Prostate gland (tissue), 2 donors: ENCODE measurements at places on chromosomes 2 and 18.

DNA sequence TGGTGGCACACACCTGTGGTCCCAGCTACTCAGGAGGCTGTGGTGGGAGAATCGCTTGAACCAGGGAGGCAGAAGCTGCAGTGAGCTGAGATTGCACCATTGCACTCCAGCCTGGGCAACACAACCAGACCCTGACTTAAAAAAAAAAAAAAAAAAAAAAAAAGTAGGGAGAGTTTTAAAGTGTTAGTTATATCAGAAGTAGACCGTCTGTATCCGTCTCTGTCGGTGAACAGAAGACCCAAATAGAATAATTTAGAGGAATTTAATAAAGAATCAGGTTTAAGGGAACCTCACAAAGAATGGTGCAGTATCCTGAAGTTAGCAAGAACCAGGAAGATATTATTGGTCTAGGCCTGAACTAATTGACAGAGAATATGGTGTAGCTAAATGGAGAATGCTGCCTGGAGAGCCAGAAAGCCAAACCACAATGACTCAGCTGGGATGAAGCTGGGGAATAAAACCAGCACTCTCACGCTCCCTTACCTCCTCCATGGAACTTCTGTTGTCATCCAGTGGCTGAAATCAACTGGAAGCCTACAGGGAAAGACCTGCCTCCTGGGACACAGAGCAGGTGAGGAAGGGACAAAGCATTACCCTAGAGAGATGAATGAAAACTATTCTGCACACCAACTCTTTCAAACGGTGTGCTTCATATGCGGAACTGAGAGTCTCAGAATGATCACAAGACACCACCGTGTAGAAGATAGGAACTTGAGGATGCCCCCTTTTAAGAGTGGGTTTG lies 39.1 kb upstream of the PLEKHM3 start:
- no peak overlapping the region for H3K27ac ChIP-seq
- no peaks in the 10 kb centered on the region for H3K36me3 ChIP-seq
- no peaks in the 10 kb centered on the region for H3K27me3 ChIP-seq
- H3K4me1 ChIP-seq: no peaks in the 10 kb centered on the region

DNA sequence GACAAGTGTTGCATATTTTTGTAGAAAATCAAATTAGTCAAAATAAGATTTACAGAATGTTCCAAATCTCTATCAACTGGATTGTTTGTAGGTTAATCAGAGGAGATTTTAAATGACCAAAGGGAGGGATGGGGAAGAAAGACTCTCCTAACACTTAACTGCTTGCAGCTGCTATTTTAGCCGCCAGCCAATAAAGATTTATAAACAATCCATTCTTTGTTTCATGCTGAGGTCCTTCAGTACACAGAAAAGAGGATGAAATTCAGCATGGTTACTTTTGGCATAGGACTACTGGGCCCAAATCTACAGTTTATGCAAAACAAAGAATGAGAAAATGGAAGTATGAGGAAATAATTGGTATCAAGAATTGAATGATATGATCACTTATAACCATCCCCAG lies 86.4 kb upstream of the FN1 start:
- no peak for DNase-seq
- no peaks in the 10 kb centered on the region for H3K27me3 ChIP-seq
- H3K36me3 ChIP-seq: no peaks in the 10 kb centered on the region
- no peaks in the 10 kb centered on the region for H3K4me1 ChIP-seq
- no peak overlapping the region for H3K4me3 ChIP-seq

DNA sequence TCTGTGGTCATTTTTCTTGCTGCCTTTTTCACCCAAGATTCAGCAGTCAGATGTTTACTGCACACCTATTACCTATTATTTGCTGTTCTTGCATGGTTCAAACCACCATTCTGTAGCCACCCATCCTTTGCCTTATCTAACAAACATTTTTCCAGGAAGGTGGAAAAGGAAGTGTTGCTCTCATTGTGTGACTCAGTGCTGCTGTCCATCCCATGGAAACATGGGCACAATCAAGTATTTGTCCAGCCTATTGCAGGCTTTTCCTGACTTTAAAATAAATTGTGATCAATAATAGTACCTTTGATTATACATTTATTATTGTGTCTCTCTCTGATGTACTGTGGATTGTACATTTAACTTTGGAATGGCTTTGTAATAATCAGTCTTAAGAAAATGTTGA lies 53.2 kb downstream of the USP14 start:
- no peak for DNase-seq
- no peaks in the 10 kb centered on the region for H3K4me1 ChIP-seq
- no peaks in the 10 kb centered on the region for H3K27me3 ChIP-seq

GRCh38 chr2:118769707-118770400 lies 77.6 kb downstream of the EN1 start:
- no peak for DNase-seq
- no peaks in the 10 kb centered on the region for H3K36me3 ChIP-seq
- H3K27me3 ChIP-seq: no peaks in the 10 kb centered on the region
- no peak overlapping the region for H3K27ac ChIP-seq

GRCh38 chr2:72000110-72000509 lies 147.6 kb downstream of the CYP26B1 start:
- DNase-seq: no peak
- H3K27me3 ChIP-seq: no peaks in the 10 kb centered on the region
- H3K4me1 ChIP-seq: no peaks in the 10 kb centered on the region
- no peak overlapping the region for H3K4me3 ChIP-seq

DNA sequence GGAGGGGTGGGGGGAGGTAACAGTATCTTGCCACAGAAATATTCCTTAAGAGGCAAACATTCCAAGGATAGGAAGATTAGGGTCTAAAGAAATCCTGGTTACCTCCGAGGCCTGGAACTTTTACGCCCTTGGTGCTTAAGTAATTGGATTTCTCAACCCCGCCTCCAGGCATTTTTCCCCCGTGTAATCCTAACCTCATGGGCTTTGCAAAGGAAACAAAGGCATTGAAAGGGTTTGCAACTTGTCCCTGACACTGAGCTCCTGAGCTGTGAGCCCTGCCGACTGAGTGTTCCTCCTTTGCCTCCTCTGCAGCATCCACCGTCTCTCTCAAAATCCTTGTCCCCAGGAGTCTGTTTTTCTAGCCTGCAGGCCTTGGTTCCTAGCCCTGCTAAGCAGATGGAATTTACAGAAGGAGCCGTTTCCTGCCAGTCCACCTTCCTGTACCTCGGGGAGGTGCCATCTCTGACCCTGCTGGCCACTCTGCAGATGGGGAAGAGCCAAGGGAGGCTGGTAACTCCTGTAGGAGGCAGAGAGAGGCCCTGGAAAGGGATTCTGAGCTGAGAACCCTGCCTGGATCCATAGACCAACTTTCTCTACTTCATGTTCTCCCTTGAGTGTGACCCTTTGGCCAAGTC lies 24.2 kb downstream of the TET3 start:
- DNase-seq: no peak
- no peaks in the 10 kb centered on the region for H3K36me3 ChIP-seq
- H3K27ac ChIP-seq: peak overlapping the region; percentile 73
- no peak overlapping the region for H3K4me3 ChIP-seq
- H3K27me3 ChIP-seq: no peaks in the 10 kb centered on the region

DNA sequence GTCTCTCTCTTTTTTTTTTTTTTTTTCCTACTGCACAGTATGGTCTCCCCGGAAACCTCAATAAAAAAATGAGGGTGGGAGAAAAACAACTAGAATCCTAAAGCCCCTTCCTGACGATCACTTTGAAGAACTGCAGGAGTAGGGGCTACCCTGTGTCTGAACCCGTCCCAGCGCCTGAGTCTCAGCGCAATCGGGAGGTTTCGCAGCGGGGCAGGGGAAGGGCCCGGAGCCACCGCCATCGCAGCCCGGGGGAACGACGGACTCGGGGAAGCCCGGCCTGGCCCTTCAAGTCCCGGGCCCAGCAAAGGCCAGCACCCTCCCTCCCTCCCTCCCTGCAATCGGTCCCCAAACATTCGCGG lies 411 bp downstream of the NARS1 start:
- peak overlapping the region; percentile 88 for H3K27ac ChIP-seq
- H3K4me3 ChIP-seq: peak overlapping the region; percentile 83
- DNase-seq: no peak
- no peaks in the 10 kb centered on the region for H3K27me3 ChIP-seq
- H3K4me1 ChIP-seq: peaks cover 4% of the 10 kb centered on the region
- H3K36me3 ChIP-seq: no peaks in the 10 kb centered on the region

- H3K4me3 ChIP-seq: no peak overlapping the region
- no peak overlapping the region for H3K27ac ChIP-seq
- H3K36me3 ChIP-seq: no peaks in the 10 kb centered on the region
- no peak for DNase-seq
- no peaks in the 10 kb centered on the region for H3K27me3 ChIP-seq
Measured at GRCh38 chr2:168748461-168748860, 54.0 kb upstream of the NOSTRIN start.

DNA sequence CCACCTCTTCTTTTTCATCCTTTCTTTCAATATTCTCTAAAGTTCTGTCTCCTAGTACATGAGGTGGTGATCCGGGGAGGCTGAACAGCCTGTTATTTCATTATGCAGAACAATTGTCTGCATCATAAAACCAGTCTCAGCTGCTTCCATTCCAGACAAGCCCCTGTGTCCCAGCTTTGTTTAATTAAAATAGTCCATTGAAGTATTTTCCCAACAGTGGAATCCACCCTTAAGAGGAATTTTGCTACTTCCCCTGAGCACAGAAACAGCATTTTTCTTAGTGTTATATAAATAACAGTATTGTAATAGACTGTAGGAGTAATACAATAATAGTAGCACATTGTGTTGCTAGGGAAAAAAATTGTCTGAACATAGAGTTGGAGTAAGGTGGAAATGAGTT lies 395.4 kb upstream of the TCF4 start:
- H3K27ac ChIP-seq: no peak overlapping the region
- H3K27me3 ChIP-seq: no peaks in the 10 kb centered on the region
- DNase-seq: no peak
- no peaks in the 10 kb centered on the region for H3K36me3 ChIP-seq

DNA sequence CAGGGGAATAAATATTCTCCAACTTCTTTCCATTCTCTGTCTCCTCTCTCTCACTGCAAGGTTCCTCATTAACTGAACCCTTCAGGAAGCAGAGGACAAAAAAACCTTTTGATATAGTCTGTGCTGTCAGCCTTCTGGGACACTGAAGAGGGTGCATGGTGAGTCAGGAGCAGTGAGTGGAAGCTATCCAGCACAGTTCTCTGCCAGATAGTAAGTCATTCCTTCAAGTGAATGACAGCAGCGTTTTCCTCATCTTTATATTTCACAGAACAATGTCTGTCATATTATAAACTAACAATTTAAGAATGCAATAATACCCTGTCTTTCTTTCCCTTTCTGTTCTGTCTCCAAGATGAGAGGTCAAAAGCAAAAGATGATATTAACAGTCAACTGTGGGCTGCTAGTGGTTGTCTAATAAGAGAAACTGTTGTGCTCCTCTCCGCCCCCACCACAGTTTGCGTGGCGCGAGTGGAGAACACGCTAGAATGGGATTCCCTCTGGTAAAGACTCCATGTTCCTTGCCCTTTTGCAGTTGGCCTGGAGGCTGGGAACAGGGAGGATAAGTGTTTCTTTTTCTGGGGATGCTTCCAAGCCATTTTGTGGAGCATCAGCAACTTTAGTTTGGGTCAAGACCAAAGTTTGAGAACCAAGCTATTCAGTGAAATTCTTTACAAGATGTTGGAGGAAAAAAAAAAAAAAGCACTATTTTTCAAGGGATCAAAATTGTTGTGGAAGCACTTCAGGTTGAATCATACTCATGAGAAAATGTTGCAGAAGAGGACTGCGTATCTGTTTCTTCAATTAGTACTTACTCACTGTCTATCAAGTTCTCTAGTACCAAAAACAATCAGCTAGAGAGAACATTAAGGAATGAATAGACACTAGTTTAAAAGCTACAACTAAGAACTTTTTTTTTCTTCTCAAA lies 430.2 kb downstream of the SETBP1 start:
- no peaks in the 10 kb centered on the region for H3K27me3 ChIP-seq
- no peaks in the 10 kb centered on the region for H3K36me3 ChIP-seq
- DNase-seq: no peak
- H3K27ac ChIP-seq: no peak overlapping the region
- no peaks in the 10 kb centered on the region for H3K4me1 ChIP-seq
- no peak overlapping the region for H3K4me3 ChIP-seq

GRCh38 chr2:157107877-157108276 lies 149.6 kb upstream of the GALNT5 start:
- no peaks in the 10 kb centered on the region for H3K4me1 ChIP-seq
- no peak overlapping the region for H3K4me3 ChIP-seq
- H3K27me3 ChIP-seq: no peaks in the 10 kb centered on the region

DNA sequence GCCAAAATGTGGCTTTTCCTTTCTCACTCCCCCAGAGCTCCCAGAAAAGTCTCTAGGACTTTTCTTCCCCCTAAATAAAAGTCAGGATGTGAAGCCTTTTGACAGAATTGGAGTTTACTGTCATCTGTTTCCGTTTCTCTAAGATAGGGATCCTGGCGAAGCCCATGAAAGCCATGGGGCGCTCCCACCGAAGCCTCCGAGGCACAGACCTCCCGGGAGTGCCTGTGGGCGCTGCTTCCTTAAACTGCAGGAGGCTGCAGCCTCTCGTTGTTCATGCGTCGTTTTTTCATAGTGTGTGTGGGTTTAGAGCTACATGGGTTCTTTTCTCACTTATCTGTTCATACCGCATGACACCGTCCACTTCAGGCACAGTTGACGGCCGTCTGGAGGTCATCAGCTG lies 56.8 kb downstream of the ASAP2 start:
- H3K27ac ChIP-seq: peak overlapping the region; percentile 17
- no peaks in the 10 kb centered on the region for H3K27me3 ChIP-seq
- H3K4me1 ChIP-seq: no peaks in the 10 kb centered on the region
- H3K36me3 ChIP-seq: no peaks in the 10 kb centered on the region
- no peak overlapping the region for H3K4me3 ChIP-seq

GRCh38 chr18:61972389-61973264 lies 79.8 kb upstream of the RNF152 start:
- H3K27ac ChIP-seq: no peak overlapping the region
- H3K27me3 ChIP-seq: no peaks in the 10 kb centered on the region
- no peaks in the 10 kb centered on the region for H3K4me1 ChIP-seq
- no peaks in the 10 kb centered on the region for H3K36me3 ChIP-seq

- H3K36me3 ChIP-seq: no peaks in the 10 kb centered on the region
- H3K27me3 ChIP-seq: no peaks in the 10 kb centered on the region
- DNase-seq: no peak
- H3K27ac ChIP-seq: no peak overlapping the region
Measured at GRCh38 chr18:73646196-73646595, 501.4 kb downstream of the FBXO15 start.

DNA sequence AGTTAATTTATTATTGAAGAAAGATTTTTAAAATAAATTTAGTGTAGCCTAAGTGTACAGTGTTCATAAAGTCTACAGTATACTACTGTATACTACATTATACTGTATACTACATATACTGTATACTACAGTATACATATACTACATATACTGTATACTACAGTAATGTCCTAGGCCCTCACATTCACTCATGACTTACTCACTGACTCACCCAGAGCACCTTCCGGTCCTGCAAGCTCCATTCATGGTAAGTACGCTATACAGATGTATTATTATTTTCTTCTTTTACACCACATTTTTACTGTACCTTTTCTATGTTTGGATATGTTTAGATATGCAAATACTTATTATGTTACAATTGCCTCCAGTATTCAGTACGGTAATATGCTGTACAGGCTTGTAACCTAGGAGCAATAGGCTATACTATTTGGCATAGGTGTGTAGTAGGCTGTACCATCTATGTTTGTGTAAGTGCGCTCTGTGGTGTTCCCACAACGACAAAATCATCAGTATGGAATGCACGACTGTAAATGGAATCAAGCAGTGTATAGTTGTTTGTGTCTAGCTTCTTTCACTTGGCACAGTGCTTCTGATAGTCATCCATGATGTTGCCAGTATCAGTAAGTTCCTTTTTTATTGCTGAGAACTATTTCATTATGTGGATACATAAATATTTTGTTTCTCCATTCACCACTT lies 245.7 kb downstream of the MTX2 start:
- no peaks in the 10 kb centered on the region for H3K27me3 ChIP-seq
- no peaks in the 10 kb centered on the region for H3K36me3 ChIP-seq
- DNase-seq: no peak
- no peaks in the 10 kb centered on the region for H3K4me1 ChIP-seq
